ENCODE measurements at places on chromosomes 3 and 15.

GRCh38 chr15:68354268-68354667, 76.7 kb downstream of the FEM1B start:
- no peak for DNase-seq

DNA sequence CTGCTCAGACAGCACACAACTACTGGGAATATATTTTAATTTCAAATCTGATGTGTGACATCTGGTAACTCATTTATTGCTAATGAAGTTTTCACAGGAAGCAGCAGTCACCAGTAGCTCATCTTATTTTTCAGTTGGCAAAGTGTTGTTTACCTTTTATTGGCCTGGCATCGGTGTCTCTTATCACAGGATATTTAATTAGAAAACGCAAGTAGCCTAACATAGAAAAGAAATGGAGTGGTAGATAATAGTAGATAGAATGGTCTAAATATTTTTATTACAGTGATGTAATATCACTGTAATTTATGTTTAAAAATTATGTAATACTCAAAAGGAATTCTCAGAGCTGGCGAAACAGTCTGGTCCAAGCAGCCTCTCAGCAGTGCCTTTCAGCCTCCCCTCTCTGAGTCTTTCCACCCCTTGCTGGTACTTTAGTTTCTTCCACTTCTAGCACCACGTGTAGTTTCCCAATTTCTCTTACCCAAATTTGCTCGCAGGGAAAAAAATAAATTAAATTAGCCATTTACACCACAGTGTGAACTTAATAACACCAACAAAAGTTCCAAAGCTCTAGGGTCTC, 31.9 kb downstream of the AGTR1 start:
- DNase-seq = no peak

- no peak for DNase-seq
Measured at GRCh38 chr3:31967592-31967991, 13.5 kb downstream of the OSBPL10 start.

DNA sequence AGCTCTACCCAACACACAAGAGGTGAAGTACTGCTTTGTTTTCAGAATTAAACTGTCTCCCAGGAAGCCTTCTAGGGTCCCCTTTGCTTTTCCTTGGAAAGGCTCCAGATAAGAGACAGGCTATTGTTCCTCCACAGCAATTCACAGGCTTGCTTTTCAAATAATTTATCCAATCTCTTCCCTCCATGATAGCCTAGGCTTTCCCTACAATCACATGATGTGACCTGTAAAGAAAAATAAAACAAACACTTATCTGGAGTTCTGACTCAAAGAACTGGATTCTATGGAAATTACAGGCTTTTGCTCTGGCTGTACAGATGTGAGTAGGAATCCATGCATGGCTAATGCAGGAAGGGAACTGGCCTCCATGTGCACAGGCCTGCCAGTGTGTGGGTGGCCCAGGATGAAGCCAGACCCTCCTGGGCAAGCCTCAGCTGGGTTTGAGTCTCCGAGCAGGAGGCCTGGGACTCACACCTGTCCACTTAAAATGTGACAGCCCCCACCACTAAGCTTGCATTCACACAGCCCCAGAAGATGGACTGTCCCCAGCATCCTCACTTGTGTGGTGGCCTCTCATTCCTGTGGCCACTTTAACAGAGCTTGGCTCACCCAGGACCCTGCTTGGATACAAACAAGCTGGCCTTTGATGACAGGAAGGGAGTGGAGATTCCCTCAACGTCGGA, 75.8 kb upstream of the LEKR1 start:
- no peak for DNase-seq

DNA sequence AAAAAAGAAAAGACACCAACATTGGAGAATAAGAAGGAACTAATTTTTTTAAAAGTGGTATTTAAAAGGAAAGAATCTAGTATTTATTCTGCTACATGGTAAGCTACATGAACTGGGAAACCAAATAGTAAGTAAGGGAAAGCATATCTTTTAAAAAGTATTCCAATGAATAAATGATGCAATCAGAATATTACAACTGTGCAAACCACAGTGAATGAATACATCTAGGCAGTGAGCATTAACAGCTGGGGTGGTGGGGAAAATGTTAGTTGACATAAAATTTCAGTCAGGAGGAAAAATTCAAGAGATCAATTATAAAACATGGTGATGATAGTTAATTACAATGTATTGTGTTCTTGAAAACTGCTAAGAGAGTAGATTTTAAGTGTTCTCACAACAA, 16.9 kb downstream of the ICE2 start:
- no peak for DNase-seq

DNA sequence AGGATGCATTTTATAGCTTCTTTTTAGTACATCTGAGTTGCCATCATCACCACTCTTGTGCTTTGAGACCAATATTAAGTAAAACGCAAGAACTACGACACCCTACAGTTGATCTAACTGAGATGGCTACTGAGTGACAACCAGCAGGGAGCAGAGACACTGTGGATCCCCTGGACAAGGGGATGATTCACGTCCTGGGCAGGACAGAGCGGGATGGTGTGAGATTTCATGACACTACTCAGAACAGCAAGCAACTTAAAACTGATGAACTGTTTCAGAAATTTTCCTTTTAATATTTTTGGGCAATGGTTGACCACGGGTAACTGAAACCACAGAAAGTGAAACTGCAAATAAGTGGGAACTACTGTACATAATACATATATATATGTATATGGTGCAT, 299.2 kb downstream of the ADAMTS17 start:
- DNase-seq = no peak

GRCh38 chr3:170555329-170555728, 30.5 kb downstream of the SLC7A14 start:
- no peak for DNase-seq

GRCh38 chr3:120212505-120212904, 72.5 kb downstream of the GPR156 start:
- no peak for DNase-seq

DNA sequence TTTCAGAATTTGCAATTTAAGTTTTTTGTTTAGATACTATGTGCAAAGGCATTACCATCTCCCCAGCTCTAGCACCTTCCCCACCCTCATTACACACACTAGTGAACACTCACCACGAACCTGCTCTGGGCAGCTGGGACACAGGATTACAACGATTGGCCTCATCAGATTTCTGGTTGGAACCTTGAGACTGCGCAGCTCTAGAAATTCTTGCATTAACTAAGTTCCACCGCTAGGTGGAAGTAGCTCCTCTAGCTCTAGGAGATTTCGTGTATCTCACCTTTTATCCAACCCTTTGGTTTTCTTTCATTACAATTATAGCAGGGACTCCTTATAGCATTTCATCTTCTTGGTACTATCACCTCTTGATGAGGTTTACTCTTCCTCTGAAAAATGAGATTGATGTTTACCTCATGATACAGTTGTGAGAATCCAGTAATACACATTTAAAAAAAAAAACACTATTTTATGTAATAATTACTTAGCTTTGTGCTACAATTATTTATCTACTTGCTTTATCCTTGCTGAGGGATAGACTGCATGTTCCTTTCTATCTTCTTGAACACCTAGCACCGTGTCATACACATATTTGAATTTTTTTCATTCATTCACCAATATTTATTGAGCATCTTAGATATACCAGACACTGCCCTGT, 28.7 kb upstream of the PLOD2 start:
- DNase-seq = no peak

GRCh38 chr3:9704347-9705322, 1.0 kb downstream of the CPNE9 start:
- no peak for DNase-seq

- DNase-seq = no peak
Measured at GRCh38 chr3:31903686-31904431, 77.2 kb downstream of the OSBPL10 start.

GRCh38 chr3:193544289-193544688, 10.4 kb downstream of the ATP13A4 start:
- no peak for DNase-seq

DNA sequence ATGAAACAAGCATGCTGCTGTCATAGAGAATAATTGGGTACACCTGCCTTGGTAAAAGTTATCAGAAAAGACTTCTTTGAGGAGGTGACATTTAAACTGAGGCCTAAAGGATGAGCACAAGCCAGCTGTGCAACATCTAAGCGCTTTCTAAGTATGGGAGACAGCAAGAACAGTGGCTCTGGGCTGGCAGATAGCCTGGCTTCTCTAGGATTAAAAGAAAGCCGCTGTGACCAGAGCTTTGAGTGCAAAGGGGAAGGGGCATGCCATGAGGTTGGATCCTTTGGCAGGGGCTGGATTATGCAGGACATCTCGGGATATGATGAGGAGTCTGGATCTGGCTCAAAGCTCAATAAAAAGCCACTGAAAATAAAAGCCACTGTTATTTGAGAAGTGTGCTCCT, 99.2 kb downstream of the FBN1 start:
- DNase-seq = no peak

DNA sequence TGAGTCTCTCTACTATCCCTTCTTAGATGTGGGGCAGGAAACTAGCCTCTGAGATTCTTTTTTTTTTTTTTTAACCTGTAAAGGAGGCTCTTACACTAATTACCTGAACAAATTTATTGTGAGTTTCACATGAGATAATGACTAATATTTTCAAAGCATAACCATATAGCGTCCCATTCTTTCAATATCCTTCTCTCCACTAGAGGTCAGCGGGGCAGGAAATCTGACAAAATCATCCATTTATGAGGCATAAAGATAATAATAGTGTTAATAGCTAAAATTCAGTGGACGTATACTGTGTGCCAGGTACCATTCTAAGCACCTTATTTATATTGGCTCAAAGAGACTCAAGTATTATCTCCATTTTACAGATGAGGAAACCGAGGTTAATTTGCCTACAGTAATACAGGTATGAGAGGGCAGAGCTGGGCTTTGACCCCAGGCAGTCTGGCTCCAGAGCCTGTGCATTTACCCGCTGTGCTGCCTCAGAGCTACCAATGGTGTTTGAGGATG, 16.3 kb upstream of the SMAD6 start:
- DNase-seq = no peak

- DNase-seq = no peak
Measured at GRCh38 chr3:153614563-153614962, 452.5 kb downstream of the RAP2B start.

DNA sequence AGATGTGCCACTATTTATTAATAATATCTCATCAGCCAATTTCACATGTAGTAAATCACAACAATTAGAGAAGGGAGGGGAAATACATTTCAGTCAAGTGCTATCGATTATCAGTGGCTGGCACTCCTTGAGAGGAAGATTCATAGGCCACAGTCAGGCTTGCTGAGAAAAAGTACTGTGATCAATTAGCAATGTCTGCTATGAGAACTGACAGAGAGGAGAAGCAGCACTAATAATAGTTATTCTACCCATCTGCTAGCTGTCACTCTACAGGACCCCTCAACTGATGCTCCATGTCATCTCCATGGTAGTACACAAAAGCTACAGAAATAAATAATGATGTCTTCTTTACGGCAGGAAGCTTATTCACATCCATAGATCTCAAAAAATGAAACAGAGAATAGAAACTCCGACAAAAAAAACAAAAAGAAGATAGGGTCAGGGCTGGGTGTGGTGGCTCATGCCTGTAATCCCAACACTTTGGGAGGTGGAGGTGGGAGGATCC, 351.3 kb downstream of the FOXP1 start:
- no peak for DNase-seq

DNA sequence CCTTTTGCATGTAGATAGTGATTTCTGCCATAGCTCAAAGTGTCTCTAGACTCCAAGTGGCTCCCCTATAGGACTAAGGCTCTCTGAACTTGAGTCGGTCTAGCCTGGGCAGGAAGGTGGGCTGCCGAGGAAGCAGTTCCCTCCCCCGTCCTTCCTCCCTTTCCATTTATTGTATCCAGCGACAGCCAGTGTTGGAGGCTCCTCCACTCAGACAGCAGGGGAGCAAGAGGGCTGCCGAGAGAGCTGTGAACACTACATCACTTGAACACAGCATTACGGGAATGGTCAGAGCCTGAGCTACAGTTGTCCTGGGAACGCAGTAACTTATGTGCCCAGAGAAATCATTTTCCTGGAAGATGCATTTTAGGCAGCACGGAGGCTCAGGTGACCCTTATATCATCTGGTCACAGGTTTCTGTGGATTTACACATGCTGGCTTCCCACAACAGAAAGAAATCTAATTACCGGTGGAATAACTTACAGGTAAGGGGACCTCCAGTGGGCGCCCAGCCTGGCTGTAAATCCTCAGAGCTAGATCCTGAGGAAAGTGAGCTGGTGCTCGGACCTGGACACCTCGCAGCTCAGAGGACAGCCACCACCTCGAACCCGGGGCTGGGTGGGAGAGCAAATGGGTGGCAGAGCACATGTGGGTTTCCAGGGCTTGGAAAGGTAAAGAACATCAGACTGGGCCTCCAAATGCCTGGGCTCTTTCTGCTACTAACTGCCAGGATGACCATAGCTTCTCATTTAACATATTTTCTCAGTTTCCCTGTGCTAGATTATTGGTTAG, 197.1 kb downstream of the UACA start:
- no peak for DNase-seq

- DNase-seq = no peak
Measured at GRCh38 chr3:167350245-167350862, 29.7 kb downstream of the ZBBX start.

Measured in stimulated activated CD4-positive, alpha-beta T cell treated with anti-CD3 and anti-CD28 coated beads, Interleukin-1b, Interleukin-23, amount 100 ng/mL, for 1 hour (primary cell).